ENCODE measurements at places on chromosomes 5 and 9.

GRCh38 chr9:34988218-34989002 lies 1.1 kb upstream of the DNAJB5 start:
- DNase-seq, result no peak

GRCh38 chr9:14433351-14434157 lies 119.6 kb upstream of the NFIB start:
- peak; percentile 24 for DNase-seq

- no peak for DNase-seq
Measured at GRCh38 chr9:38652044-38652443, 31.6 kb upstream of the ANKRD18A start.

DNA sequence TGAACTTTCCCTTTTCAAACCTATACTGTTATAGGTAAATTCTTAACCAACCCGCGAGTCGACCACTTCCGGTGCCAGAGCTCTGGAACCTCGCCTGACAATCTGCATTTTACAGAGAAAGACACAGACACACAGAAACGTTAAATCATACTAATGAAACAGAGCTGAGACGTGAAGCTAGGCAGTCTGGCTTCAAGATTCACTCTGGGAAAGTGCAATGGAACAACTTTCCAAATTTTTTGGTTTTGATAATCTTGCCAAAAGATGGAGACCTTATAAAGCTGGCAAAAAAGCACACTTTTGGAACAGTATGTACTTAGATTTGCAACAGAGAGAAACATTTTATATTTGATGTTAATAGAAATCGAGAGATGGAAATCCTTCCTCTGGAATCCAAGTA lies 15.9 kb upstream of the WNT8A start:
- no peak for DNase-seq

DNA sequence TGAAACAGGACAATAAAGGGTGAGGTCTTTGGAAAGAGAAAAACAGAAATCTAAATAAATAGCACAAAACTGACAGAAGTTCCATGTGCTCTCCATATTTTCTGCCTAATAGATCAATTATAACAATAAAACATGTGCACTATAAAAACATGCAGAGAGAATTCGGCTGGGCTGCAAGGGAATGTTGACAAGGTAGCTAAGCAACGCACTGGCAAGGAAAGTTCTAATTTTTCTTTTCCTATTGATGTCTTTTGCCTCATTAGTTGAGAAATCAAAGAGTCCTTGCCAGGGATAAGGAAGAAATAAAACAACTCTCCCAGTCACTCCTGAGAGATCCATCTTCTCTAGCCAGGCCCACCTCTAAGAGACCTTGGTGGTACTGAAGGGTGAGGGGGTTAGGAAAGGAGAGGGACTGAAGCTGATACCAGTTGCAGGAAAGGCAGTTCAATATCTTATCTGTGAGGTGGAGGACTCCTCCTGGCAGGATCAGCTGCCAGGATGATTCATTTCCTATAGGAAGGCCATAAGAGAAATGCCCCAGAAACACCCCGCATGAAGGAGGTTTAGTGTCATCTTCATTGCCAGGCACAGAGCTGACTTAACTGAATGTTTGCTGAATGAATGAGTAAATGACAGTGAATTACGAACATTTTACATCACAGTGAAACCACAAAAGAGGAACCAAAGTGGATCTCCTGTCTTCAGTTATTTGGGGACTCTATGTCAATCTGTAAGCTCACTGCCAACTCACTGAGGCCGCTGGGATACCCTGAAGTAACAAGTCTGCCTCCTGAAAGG lies 63.7 kb upstream of the IFNK start:
- DNase-seq, result no peak

GRCh38 chr9:137514691-137515337 lies 35.4 kb downstream of the PNPLA7 start:
- DNase-seq, result no peak

- no peak for DNase-seq
Measured at GRCh38 chr5:96070622-96071225, 109.1 kb upstream of the ELL2 start.

- no peak for DNase-seq
Measured at GRCh38 chr5:97528941-97529340, 345.9 kb upstream of the RIOK2 start.

GRCh38 chr9:82404881-82405280 lies 416.3 kb downstream of the SPATA31D1 start:
- DNase-seq, result no peak

DNA sequence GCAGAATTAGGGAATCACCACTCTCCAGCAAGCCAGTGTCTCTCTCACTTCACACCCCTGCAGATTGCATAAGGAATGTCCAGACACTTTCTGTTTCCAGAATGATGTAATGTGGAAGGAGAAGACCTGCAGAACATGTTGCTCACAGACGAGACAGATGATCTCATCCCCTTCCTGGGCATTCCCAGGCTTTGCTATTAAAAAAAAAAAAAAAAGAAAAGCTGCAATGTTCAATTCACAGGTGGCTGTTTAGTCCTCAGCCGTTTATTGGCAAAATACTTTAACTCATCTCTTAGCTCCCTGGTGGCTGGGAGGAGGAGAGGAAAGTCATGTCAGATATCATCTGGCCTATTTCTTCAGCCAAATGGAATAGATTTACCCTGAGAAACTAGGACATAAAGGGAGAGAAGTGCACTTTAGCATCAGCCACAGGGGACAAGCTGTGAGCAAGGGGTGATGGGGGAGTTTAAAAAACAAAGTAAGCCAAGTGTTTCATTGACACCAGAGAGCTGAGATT lies 95.9 kb upstream of the TNC start:
- DNase-seq, result peak; percentile 61

DNA sequence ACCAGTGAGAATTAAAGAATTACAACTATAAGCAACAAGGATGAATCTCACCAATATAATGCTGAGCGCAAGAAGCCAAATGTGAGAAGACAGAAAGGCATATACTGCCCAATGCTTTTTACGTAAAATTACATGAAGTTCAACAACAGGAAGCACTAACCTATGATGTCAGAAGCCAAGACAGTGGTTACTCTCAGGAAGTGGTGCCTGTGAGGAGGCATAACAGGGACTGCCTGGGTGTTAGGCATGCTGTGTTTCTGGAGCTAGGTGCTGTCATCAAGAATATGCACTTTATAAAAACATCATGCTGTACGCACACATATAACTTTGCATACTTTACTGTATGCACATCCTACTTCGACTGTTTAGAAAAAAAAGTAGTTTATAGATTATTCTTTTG lies 30.1 kb downstream of the FRMD3 start:
- no peak for DNase-seq

DNA sequence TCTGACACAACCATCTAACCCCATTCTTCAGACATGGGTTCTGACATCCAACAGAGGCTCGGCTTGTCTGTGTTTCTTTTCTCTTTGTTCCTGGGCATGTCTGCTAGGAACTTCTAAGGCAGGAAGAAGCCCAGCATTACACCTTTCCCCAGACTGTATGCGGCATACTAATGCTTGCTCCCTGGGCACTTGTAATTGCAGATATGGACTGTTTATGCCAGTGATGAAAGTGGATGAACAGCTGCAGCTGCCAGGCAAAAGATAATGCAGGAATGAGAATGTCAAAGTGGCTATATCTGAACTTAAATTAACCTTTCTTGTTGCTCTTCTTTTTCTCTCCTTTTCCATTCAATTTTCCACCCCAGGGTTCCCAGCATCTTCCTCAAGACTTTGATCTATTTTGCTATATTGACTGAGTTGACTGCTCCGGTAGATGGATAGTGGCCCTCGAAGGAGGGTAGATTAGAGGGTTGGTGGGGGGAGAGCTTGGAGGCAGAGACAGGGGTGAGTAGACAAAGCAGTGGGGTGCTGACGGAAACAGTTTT lies 344.4 kb downstream of the MAN2A1 start:
- DNase-seq, result no peak

GRCh38 chr9:16342246-16343020 lies 528.0 kb downstream of the BNC2 start:
- no peak for DNase-seq

GRCh38 chr9:111131211-111131610 lies 92.9 kb upstream of the LPAR1 start:
- DNase-seq, result no peak

DNA sequence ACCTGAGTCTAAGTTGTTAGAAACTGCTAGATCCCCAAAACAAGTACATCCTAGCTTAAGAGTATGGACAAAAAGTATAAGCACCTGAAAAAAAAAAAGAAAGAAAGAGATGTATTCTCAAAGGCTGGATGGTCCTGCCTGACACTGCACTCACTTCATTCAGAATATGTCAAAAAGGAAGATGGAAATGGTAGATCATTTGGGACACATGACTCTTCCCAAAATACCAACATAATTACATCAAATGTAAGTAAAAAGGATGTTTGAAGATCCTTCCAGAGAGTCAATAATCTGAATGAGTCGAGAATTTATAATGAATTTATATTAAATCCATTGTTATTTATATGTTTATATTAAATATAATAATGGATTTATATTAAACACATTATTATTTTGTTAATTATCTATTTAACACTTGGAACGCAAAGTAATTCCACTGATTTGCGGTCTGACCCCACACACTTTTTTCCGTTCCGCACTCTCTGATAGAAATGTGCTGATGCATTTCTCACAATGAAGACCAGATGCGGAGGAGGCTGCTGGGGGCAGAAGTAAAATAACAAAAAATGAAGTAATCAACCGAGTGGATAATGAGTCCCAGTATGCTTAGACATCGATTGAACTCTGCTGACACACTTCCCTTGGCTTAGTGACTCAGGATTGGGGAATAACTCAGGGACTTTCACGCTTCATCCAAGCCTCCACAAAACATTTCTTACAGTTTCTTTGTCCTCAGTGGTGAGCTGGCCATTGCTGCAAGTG lies 201.2 kb downstream of the ADAMTS12 start:
- peak; percentile 36 for DNase-seq

GRCh38 chr5:76818844-76819831 lies at the start of gene F2RL1:
Gene F2RL1 (plus strand): TSS chr5:76819030. CDS start chr5:76819183, 153 bp downstream.
- DNase-seq, result peak; percentile 88

DNA sequence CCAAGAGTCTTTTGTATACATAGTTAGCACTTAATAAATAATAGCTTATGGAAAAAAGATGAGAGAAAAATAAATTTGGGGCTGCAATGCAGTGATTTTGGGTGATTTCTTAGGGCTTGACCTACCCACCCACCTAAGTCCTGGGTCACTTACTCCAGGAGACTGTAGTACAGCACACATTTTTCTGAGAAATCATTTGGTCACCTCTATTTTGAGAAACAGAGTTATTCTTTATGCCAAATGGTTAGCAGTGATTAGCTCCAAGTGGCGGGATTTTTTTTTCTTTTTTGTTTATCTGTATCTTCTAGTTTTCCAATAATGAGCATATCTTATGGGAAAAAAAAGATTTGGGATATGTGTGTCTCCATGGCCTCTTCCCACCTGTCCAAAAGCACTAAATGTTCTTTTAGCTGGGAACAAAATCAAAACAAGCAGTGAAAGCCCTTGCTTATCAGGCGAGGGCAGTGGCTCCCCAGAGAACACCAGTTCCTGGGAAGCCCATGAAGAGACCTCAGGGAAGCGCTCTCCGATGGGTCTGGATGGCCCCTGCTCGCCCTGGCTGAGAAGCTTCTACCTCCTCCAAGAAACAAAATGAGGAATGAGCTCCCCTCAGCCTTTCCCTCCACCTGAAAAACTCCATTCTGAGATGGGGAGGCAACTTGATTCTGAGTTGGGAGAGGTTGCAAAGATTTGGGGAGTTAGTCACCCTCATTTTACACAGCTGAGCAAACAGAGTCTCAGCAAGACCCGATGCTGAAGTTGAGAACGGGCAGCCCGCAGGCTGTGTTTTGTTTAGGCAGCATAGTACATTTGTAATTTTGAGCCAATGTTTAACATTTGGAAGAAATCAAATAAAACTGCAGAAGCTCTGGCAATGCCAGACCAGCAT lies 69.9 kb downstream of the CYFIP2 start:
- peak; percentile 39 for DNase-seq

- DNase-seq, result no peak
Measured at GRCh38 chr9:96852676-96853075, 1.6 kb downstream of the ZNF782 start.

DNA sequence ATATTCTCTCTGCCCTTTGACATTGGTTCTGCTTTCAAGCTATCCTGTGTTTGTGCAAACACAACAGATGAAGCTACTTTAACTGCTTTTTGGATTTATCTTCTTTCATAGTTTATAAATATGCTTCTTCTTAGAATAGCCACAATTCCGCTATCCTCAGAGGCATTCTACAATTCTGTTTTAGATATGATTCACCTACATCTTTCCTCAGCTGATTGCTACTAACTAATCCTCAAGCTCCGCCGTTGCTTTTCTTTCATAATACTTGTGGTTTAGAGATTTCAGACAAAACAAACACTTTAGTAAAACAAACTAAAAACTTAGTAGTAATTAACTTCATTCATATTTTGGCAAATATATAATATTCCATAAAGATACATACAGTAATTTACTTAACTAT lies 52.5 kb downstream of the ECPAS start:
- DNase-seq, result no peak

DNA sequence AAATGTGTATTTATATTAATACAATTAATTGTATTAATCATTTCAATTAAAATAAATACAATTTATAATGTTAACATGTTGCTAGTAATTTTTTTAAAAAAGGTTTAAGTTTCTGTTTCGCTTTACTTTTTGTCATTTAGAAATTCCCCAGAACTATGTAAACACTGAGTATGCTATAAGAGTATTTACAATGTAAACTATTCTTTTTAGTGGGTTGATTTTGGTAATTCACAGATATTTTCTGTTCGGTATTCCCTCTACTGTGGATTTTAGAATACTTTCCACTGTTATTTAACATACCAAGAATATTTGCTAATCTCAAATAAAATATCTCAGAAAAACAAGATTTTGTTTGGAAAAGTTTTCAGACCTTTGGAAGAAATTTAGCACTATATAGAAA lies 1564.4 kb downstream of the EFNA5 start:
- no peak for DNase-seq

- DNase-seq, result peak; percentile 12
Measured at GRCh38 chr9:120841930-120842684, 615 bp downstream of the PSMD5 start.

DNA sequence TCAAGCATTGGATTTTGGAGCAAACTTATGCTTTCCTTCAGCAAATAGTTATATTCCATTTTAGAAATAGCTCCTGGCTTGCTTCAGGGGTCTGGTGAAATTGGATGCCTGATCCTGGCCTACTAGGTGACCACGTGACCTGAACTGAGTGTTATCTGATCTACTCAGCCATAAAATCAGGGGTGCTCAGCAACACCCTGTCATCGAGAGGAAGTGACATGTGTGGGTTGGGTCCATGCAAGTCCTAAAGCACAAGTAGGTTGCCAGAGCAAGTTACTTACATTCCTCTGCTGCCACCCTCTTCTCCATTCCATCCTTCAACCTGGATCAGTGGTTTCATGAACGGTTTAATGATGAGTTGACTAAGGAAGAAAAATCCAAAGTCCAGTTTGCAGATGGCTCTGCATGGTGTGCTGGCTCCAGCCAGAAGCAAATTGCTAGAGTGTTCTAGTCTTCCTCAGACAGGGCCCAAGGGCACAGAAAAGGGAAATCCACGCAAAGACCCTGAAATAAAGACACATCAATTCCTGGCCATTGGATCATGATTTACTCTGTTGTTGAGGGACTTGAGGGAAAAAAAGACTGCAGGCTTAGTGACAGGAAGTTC lies 2.8 kb upstream of the FAM193B start:
- DNase-seq, result no peak
